Activated naive CD8-positive, alpha-beta T cell treated with anti-CD3 and anti-CD28 coated beads for 36 hours (primary cell): ENCODE measurements at places on chromosomes 5 and 9.

DNA sequence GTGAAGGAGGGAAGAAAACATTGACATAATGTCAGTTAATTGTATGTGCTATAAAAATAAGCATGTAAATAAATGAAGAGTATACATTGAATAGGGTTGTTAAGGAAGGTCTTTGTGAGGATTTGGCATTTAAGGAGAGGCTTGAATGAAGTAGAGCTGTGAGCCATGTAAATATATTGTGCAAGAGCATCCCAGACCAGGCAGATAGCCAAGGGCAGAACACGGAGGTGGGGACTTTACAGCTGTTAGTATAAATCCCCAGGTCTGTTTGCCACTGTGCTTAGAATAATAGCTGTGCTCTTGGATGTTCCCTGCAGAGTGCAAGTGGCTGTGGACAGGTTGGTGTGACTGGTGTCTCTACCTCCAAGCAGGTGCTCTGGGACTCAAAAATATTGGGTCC lies 211.7 kb downstream of the LRRC70 start:
- H3K36me3 ChIP-seq = no peaks in the 10 kb centered on the region
- no peak overlapping the region for H3K27ac ChIP-seq
- peaks cover 7% of the 10 kb centered on the region for H3K27me3 ChIP-seq

- peaks cover 60% of the 10 kb centered on the region for H3K4me1 ChIP-seq
- no peaks in the 10 kb centered on the region for H3K27me3 ChIP-seq
- DNase-seq = peak; percentile 81
- peaks cover 29% of the 10 kb centered on the region for H3K36me3 ChIP-seq
Measured at GRCh38 chr5:10635257-10635866, 71.5 kb downstream of the ANKRD33B start.

GRCh38 chr9:116605060-116605459 lies 82.0 kb upstream of the TRIM32 start:
- no peaks in the 10 kb centered on the region for H3K4me1 ChIP-seq
- no peak overlapping the region for H3K27ac ChIP-seq
- no peak for DNase-seq
- no peak overlapping the region for H3K4me3 ChIP-seq

DNA sequence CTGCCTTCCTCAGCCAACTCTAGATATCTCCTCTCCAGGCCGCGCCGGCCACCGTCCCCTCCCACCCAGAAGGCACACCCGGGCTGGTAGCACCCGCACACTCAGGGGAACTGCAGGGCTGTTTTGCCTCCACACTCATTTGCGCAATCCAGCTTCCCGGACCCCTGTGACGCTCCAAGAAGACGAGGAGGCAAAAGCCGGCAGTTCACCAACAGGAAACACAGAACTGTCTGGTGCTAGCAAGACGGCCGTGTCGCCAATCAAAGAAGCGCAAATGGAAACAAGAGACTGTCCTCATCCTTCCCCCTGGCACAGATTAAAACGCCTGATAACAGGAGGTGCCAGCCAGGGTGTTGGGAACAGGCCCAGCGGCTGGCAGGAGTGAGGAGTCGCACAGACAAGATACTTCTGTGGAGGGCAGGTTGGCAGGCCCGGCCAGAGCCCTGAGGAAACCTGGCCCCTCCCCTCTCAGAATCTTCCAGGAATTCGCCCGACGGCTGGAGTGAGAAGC lies 7.8 kb downstream of the AGPAT2 start:
- H3K4me3 ChIP-seq = no peak overlapping the region
- H3K4me1 ChIP-seq = no peaks in the 10 kb centered on the region
- no peaks in the 10 kb centered on the region for H3K36me3 ChIP-seq

GRCh38 chr9:69623276-69623675 lies 48.9 kb downstream of the APBA1 start:
- no peak overlapping the region for H3K4me3 ChIP-seq
- peaks cover 17% of the 10 kb centered on the region for H3K27me3 ChIP-seq
- H3K36me3 ChIP-seq = no peaks in the 10 kb centered on the region

- peaks cover 6% of the 10 kb centered on the region for H3K4me1 ChIP-seq
- peak within 1 kb of the TSS; percentile 50 for H3K4me3 ChIP-seq
- no peaks in the 10 kb centered on the region for H3K36me3 ChIP-seq
- DNase-seq = peak; percentile 77
- peaks cover 46% of the 10 kb centered on the region for H3K27me3 ChIP-seq
Measured at GRCh38 chr5:149141224-149141956, at the start of gene ABLIM3. ABLIM3 (plus strand) TSS chr5:149141493; CDS start chr5:149142096, 603 bp downstream.
